ENCODE measurements at places on chromosomes 6 and 20. TPM values are rescaled to one million over a fixed set of nuclear protein-coding genes. Genes with fewer than 3 reads are reported as not detected.
A peak's percentile ranks its signal among the peaks of the same experiment; 100 is the strongest.

DNA sequence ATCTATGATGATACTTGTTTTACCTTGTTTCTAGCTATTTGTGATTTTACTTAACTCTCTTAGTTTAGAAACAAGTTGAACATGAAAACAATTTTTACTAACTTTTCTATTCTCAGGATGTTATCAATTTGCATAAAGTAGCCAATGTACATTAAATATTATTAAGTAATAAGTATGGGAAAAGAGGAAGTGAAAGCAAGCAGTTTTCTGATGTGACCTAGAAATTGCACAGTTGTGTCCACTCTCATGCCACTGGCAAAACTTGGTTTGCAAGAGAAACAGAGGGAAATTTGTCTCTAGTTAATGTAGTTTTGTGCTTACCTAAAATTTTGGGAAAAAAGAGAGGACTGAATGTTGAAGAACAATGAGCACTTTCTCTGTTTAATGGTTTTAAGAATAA is 19.2 kb upstream of the TSPYL1 start:
- no peak overlapping the region for H3K27ac ChIP-seq
- no peak for DNase-seq
- H3K4me1 ChIP-seq = no peaks in the 10 kb centered on the region
- no peak overlapping the region for H3K4me3 ChIP-seq
- H3K36me3 ChIP-seq = no peaks in the 10 kb centered on the region
- no peaks in the 10 kb centered on the region for H3K27me3 ChIP-seq

The TMEM200A gene
- total RNA-seq = 1.4 TPM

The LAMA4 gene
- not detected for total RNA-seq

DNA sequence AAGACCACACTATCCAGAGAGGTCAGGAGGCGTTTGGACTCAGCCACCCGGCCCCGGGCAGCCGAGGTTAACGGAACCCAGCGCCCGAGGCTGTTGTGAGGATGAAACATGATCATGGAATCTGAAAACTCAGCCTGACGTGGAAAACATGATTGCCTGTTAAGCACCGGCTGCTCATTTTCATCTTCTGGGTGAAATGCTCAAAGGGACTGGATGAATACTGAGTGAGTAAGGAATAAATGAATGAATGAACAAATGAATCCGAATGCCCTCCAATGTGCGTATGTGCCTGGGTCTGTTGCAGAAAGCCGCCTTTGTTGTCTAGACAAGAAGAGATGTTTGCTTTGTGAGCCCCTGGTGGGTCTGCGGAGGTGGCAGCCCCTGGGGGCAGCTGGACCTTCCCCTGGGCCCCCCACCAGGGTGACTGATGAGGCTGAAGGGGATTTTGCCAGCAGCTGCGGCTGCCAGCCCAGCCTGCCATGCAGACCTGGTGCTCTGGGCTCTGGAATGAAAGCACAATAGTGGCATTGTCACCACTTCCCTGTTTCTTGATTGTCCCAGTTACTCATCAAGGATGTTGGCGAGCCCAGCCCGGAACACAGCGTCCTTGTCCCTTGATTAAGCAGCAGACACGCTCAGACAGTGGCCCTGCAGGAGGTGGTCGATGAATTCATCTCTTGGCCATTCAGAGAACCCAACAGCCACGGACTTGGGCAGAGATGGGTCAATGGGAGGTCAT is 211.1 kb downstream of the ANKRD60 start:
- no peak overlapping the region for H3K4me3 ChIP-seq
- H3K27me3 ChIP-seq = peaks cover 23% of the 10 kb centered on the region
- H3K27ac ChIP-seq = no peak overlapping the region
- no peaks in the 10 kb centered on the region for H3K36me3 ChIP-seq

The CD93 gene
- total RNA-seq = 0.47 TPM

The GPLD1 gene
- 0.34 TPM for total RNA-seq

The ANGPT4 gene
- not detected for total RNA-seq

The FAM120B gene
- total RNA-seq = 34.9 TPM

DNA sequence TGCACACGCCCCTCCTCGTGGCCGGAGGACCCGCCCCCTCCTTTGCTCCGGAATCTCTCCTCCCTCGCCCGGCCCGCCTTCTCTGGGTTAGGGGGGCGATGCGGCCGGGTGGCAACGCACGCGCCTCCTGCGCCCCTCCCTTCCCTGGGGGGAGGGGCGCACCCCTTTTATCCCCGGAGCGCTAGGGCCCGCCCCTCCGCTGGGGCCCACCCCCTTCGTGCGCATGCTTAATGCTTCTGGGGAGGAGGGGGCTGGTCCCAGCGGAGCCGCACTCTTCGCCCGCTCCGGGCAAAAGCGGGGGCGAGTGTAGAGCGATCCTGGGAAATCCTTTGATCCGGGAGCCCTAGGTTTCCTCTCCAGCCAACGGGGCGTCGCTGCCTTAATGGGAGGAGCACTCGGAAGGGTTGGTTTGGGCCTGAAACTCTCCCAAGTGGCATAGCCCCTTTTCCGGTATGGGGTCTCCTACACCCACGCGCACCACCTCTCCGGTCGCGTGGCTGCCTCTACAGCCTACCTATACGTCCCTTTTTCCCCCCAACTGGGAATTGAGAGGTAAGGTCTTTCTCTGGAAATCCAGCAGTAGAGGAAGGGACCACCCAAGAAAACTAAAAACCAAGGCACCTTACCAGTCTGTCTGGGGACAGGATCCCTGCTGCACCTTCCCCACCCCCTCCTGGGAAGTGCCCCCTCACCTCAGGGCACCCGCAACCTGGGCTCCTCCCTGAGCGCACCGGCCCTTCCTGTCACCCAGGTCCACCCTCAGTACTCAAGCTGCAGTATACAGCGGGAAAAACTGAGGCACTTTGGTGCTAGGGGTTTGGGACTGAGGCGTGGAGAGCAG is 2.1 kb downstream of the SOX12 start:
- peak; percentile 86 for DNase-seq
- H3K27ac ChIP-seq = peak overlapping the region; percentile 75
- H3K4me3 ChIP-seq = peak overlapping the region; percentile 82
- H3K27me3 ChIP-seq = no peaks in the 10 kb centered on the region
- H3K4me1 ChIP-seq = peaks cover 31% of the 10 kb centered on the region

DNA sequence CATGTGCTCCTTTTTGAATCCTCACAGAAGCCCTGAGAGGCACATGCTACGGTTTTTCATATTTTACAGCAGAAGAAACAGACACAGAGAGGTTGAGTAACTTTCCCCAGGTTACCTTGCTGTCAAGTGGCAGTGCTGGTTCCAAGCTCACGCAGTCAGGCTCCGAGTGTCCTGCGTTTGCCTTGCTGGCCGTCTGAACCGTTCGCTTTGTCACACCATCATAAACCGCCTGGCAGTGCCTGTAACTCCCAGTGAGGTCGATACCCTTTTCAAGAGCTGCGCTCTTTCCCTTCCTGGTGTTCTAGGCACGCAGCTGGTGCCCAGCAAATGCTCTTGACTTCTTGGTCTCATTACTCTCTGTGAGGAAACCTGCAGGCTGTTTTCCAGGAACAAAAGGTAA is 31.3 kb upstream of the KCNG1 start:
- no peaks in the 10 kb centered on the region for H3K36me3 ChIP-seq
- no peak for DNase-seq
- no peak overlapping the region for H3K27ac ChIP-seq
- no peaks in the 10 kb centered on the region for H3K4me1 ChIP-seq
- no peak overlapping the region for H3K4me3 ChIP-seq
- H3K27me3 ChIP-seq = peaks cover 27% of the 10 kb centered on the region

The BNIP5 gene
- total RNA-seq = not detected

- peaks cover 24% of the 10 kb centered on the region for H3K27me3 ChIP-seq
- DNase-seq = no peak
- peak overlapping the region; percentile 99 for H3K4me3 ChIP-seq
- peak overlapping the region; percentile 90 for H3K27ac ChIP-seq
- peaks cover 15% of the 10 kb centered on the region for H3K4me1 ChIP-seq
- H3K36me3 ChIP-seq = peaks cover 5% of the 10 kb centered on the region
Observed at GRCh38 chr6:157322792-157323254, 496 bp downstream of the TMEM242 start.

GRCh38 chr6:36623547-36624459 is 29.6 kb downstream of the SRSF3 start:
- no peaks in the 10 kb centered on the region for H3K36me3 ChIP-seq
- DNase-seq = peak; percentile 78
- H3K4me1 ChIP-seq = peaks cover 26% of the 10 kb centered on the region

The ENPP4 gene
- total RNA-seq = 9.3 TPM

DNA sequence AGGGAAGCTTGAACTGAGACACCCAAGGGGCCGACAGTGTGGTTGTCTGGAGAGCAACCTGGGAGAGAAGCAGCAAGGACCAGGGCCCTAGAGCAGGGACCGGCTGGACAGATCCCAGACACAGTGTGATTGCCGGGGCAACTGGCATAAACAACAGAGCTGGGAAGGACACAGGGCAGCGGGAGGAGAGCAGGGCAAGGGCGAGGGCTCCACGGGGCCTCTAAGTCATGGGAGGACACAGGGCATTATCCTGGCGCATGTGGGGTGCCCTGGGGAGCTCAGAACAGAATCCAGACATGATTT is 31.1 kb upstream of the CCR6 start:
- peaks cover 48% of the 10 kb centered on the region for H3K4me1 ChIP-seq
- H3K27ac ChIP-seq = peak overlapping the region; percentile 70
- H3K27me3 ChIP-seq = peaks cover 3% of the 10 kb centered on the region

DNA sequence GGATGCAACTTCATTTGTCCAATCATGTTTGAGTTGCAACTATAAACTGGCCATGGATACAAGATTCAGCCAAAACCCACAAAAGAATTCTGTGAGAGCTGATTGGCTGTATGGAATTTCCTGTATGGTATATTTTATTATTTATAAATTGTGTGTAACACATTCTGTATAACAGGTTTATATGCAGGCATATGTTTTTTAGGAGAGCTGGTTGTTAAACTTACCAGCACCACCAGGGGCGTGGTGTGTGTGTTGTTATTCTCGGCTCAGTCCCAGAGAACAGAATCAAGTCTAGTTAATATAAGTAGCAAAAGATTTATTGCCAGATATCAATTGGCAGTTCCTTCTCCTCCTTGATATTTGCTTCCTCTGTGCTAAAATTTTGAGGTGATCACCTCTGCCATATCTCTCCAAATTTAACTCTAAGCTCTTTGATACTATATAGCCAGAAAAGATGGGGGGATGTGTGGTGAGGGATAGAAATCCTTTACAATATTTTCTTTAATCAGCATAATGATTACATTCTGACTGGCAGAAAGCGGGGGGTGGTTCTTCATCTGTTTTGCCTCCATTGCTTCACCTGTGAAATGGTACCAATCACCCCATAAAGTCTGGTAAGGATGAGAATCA is 22.9 kb downstream of the CNBD2 start:
- H3K27me3 ChIP-seq = peaks cover 20% of the 10 kb centered on the region

GRCh38 chr6:40881501-40881900 is 157.5 kb downstream of the UNC5CL start:
- H3K4me1 ChIP-seq = peaks cover 5% of the 10 kb centered on the region
- no peak overlapping the region for H3K27ac ChIP-seq
- H3K27me3 ChIP-seq = peaks cover 5% of the 10 kb centered on the region
- no peak for DNase-seq

The LY6G6C gene
- not detected for total RNA-seq

- no peaks in the 10 kb centered on the region for H3K27me3 ChIP-seq
- DNase-seq = no peak
- H3K27ac ChIP-seq = no peak overlapping the region
- H3K36me3 ChIP-seq = peaks cover 7% of the 10 kb centered on the region
Observed at GRCh38 chr6:38021029-38021428, 201.5 kb downstream of the ZFAND3 start.

The NKAIN2 gene
- not detected for total RNA-seq

- H3K4me1 ChIP-seq = peaks cover 3% of the 10 kb centered on the region
- no peak overlapping the region for H3K4me3 ChIP-seq
- no peaks in the 10 kb centered on the region for H3K27me3 ChIP-seq
- no peak overlapping the region for H3K27ac ChIP-seq
Observed at GRCh38 chr6:130161683-130162404, 60.9 kb downstream of the SAMD3 start.

DNA sequence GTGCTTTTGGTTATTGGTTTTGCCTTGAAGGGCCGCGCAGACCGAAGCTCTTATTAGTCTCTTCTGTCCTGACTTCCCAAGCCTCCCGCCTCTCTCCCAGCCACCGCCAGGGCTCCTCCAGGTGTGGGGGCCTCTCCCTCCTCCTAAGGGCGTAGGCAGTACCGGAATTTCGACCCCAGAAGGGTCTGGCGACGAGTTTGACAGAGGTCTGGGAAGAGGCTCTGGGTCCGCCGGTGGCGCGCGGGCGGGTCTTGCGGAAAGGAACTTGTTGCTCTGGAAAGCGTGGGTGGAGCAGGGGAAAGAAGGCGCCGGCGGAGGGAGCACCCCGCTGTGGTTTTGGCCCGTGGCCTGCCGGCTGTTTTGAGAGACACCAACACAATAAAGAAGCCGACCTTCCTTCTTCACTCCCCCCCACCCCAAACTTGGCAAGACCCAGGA is 1.8 kb downstream of the PCSK2 start:
- no peak overlapping the region for H3K4me3 ChIP-seq
- H3K36me3 ChIP-seq = peaks cover 2% of the 10 kb centered on the region
- H3K27me3 ChIP-seq = peaks cover 45% of the 10 kb centered on the region
- no peak for DNase-seq
- peaks cover 1% of the 10 kb centered on the region for H3K4me1 ChIP-seq
- no peak overlapping the region for H3K27ac ChIP-seq

Data from activated naive CD8-positive, alpha-beta T cell treated with anti-CD3 and anti-CD28 coated beads, Interleukin-2, amount 10 ng/mL, durations not matched to agents 7 days and 5 days (primary cell).